ENCODE measurements at places on chromosomes 13 and 19. TPM values are rescaled to one million over a fixed set of nuclear protein-coding genes. Genes with fewer than 3 reads are reported as not detected.

GRCh38 chr13:23705583-23705982 lies 135.4 kb downstream of the TNFRSF19 start:
- no peak for DNase-seq

DNA sequence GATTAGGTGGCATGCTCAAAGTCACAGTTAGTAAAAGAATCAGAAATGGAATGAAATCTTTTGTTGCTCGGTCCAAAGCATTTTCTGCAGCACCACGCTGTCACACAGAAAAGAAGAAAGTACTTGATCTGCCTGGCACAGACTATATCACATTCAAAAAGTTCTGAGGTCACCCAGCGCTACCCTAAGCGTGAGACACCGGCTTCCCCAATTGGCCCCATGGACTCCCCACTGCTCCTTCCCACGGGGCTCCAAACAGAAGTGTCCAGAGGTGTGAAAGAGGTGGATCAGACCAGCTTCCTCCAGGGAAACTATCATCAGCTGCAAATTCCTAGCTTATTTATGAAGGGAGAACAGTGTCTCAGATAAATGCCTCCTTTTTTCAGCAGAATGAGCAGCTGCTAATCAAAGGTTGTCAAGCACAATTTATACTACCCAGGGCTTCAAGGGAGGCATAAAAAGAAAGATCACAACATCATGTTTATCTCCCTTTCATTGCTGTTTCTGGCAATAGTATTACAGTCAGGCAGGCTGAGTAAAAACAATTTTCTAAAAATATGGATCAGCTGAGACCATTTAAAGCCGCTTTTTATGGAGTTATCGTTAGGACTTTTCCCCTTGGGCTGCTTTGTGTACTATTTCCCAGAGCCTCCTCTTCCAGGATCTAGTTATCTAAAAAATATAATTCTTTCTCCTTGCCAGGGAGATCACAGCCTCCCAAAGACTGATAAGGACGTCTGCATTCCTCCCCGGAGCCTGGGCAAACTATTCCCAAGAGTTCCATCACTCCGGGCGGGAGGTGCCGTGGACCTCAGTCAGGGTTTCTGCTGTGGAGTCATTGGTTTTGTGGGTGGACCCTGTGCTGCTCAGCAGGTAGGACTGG lies 208.0 kb downstream of the LHFPL6 start:
- DNase-seq, result no peak

GRCh38 chr13:102176846-102177245 lies 225.0 kb downstream of the FGF14 start:
- DNase-seq, result no peak

DNA sequence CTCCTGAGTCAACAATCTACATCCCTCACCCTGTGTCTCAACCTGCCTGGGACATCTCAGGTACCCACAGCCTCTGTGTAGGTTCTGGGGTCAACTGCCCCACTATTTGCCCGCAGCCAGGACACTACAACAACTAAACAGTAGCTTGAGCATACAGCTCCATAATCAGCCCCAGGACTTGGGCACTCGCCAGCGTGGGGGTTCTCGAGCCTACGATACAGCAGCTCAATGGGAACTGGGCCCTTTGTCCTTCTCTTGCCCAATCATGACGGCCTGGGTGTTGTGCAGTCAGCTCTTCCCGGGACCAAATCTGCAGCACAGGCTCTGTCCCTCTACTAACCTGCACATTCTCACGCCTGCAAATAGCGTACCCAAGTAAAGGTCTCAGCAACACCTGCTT lies 1.3 kb downstream of the ZNF180 start:
- DNase-seq, result no peak

DNA sequence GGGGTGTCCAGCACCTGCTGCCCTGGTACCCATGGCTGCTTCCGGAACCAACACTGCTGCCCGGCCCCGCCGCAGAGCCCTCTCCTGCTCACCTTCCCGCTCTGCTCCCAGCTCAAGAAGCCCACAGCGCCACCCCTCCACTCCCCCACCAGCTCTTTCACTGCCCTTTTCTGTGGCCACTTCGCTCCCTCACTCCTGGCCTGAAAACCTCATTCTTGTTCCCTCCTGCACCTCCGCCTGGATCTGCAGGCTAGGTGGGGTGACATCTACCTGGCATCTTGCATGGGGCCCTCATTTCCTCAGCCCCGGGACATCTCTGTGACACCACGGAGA lies 6.4 kb downstream of the ZNF787 start:
- no peak for DNase-seq

Gene RASGRP4
- not detected for polyA plus RNA-seq

GRCh38 chr13:50128428-50128931 lies 113.2 kb downstream of the KCNRG start:
- no peak for DNase-seq

Gene ZNF738
- 8.2 TPM for polyA plus RNA-seq

Gene SOX1
- not detected for polyA plus RNA-seq

Gene ZNF726
- polyA plus RNA-seq, result 0.84 TPM

Gene LILRB2
- polyA plus RNA-seq, result not detected

DNA sequence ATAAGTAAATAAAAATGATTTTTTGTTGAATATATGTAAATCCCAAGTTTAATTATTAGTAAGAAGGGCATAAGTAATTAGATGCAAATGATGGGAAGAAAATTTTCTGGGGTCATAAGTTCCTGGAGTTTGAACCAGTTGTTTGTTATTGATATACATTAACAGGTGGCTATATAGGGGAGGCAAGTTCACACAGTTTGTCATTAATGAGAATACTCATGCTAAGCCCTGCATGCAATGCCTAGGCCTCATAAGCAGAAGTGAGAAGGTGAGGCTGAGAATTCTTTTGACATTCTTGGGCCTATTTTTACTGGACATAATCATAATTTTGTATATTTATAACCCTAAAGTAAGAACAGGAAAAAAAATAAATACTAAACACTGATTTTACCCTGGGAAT lies 1210.7 kb upstream of the PCDH9 start:
- DNase-seq, result no peak

DNA sequence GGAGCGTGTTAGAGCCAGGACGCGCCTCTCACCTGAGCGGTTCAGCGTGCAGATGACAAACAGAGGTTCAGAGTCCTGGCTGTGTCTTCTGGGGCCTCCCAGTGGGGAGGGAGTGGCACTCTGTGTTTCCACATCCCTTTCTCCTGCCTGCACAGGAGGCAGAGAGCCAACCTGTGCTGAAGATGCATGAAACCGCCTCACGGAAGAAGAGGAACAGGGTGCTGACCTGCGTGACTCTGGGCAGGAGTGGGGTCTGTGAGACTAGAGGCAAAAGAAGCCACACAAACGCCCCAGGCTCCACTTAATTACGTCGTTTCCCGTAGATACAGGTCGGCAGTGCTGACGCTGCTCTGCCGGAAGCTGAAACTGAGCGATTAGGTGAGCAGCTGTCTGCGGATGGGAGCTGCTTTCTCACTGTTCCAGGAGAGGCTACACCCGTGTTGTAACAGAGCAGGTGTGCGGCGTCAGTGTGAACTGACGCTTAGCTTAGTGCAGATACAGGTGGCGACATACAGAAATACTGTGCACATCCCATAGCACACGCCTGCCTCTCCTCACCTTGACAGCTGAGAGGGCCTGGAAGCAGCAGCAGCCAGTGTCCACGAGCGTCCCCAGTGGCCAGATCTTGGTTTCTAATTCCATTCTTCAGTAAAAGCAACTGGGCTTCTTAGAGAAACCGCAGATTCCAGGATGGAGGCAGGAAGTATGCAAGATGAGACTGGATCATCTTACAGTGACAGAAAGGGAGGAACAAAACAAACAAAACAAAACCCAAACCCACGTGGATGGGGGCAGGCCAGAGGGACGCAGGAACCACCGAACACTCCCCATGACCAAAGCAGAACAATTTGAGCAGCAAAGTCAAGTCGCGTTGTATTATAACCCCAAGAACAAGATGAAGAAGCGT lies 37.7 kb upstream of the MCF2L start:
- DNase-seq, result peak; percentile 46

Gene CRTC1
- polyA plus RNA-seq, result 1.4 TPM

Gene IZUMO1
- not detected for polyA plus RNA-seq

DNA sequence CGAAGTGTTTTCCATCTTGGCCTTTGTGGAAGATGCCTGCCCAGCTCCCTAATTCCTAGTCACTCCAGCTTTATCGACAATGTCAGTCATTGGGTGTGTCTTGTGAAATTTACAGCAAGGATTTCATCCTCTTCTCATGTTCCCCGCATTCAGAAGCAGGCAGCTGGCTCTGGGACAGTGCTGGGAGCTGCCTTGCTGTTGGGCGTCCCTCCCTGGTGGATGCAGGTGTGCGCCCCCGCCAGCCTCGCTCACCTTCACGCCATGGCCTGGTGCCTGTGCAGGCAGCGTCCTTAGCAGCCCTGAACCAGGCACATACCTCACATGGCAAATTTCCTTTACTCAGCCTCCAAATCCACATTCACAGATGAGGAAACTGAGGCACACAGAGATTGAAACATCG lies 39.7 kb upstream of the TFDP1 start:
- DNase-seq, result no peak

Gene APOC1
- 4.9 TPM for polyA plus RNA-seq

DNA sequence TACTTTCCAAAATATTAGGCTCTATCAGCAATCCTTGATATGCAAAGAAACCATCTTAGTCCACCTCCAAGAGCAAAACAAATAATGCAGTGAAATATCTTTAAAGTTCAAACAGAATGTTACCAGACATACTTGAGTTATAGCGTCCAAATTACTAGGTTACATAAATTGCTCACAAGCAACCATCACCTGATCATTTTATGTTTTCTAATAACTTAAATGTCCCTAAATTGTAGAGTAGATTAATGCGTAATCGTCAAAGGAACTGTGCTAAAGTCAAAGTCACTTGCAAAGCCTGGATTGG lies 350.6 kb upstream of the ARGLU1 start:
- DNase-seq, result no peak

DNA sequence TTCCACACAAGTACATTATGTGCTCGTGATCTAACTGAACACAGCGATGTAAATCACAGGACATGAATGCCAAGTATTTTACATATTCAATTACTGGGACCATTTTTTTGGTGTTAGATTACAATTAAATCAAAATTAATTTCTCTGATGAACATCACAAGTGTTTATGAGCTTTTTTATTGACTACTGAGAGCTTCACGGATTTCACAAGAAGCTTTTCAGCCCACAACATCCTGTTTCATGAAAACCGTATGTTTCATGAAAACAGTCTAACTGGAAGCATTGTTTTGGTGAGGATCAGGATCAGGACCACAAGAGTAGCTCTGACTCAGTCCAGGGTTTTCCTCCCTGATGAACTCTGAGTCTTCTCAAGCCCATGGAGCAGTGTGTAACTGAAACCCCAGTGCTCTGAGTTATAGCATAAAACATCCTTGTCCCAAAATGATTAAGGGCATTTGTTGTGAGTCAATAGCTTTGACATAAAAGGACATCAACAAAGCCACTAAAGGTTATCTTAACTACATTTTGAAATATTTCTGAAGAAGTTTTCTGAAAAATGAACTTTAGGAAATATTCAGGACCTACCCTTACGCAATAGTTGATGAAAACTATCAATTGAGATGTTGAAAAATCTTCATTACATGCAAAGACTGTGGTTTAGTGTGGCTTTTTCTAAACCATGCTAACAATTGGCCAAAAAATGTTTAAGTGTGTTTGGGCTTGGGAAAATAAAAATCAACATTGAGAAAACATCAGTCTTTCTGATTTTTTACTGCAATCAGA lies 49.3 kb downstream of the UFM1 start:
- no peak for DNase-seq

DNA sequence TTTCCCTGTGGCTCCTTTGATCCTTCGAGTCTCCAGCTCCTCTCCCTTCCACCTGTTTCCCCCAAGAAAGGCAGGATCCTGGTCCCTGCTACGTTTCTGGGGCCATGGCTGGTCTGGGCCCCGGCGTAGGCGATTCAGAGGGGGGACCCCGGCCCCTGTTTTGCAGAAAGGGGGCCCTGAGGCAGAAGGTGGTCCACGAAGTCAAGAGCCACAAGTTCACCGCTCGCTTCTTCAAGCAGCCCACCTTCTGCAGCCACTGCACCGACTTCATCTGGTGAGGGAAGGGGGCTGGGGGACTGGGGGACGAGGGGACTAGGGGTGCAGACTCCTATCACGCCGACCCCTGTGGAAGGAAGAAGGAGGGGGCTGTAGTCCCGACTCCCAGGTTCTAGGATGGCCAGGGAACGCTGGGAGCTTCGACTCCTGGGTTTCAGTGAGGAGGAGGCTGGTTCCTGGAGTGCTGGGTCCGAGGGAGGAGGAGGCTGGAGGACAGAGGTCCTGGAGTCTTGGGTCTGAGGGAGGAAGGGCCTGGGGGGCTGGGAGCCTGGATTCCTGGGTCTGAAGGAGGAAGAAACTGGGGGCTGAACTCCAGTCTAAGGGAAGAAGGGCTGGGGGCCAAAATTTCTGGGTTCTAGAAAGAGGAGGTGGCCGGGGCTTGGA lies 524 bp downstream of the PRKCG start:
- no peak for DNase-seq

DNA sequence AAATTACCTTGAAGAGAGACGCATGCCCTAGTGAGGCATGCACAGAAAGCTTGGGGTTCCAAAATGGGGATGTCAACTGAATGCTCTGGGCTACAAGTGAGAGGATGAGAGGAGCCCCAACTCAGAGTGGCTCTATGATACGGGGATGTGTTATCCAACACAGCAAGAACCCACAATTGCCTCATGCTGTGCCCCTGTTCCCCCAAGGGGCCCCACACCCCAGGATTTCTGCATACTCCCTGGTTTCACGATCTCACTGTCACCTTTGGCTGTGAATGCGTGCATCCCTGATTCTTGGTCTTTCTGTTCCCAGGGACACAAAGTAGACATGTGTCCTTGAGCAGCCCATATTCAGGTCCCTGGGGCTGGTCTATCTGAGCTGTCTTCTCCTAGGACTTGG lies 29.3 kb downstream of the WDR88 start:
- DNase-seq, result no peak

DNA sequence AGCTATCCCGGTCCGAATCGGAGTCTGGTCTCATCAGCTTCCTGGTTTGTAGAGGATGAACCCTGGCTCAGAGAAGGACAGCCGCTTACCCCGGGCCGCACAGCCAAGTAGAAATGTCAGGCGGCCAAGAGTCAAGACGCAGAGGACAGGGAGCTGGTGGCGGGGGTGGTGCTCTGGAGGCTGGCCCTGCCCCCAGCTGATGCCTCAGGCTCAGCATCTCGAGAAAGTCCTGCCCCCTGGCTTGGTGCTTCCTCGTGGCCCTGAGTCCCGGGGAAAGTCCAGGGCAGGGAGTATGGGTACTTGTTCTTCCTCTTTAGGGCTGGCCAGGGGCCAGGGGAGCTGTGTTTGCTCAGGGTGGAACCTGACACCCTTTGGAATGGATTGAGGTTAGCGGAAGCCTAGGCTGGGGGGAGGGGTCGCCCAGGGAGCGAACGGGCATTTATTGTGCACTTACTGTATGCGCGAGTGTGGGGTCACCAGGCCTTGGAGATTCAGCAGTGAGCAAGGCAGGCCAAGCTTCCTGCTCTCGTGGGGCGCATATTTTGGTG lies 2.2 kb downstream of the TJP3 start:
- no peak for DNase-seq

Gene MEDAG
- 3.7 TPM for polyA plus RNA-seq

Measured in AG04450 (cell line).